Hypothalamus (tissue), 51 donors: ENCODE measurements at places on chromosomes 12 and 14.

- DNase-seq: no peak
Observed at GRCh38 chr12:63821781-63822251, 22.7 kb upstream of the SRGAP1 start.

- no peak for DNase-seq
Observed at GRCh38 chr14:59897757-59898383, 22.1 kb upstream of the LRRC9 start.

DNA sequence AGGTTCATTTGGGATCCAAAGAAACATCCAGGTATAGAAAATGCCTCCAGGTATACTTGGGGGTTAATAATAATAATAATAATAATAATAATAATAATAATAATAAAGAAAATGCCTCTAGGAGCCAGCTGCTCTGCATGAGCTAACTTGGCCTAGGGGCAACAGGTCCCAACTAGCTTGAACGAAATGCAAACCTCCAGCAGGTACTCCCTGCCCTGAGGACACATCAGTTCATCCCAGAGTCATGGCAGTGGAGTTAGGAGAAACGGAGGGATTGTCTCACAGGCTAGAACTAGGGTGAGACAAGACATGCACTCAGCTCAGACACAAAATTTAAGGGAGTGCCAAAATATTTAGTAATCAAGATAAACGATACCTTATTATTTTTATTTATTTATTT lies 12.5 kb upstream of the TMEM229B start:
- no peak for DNase-seq

DNA sequence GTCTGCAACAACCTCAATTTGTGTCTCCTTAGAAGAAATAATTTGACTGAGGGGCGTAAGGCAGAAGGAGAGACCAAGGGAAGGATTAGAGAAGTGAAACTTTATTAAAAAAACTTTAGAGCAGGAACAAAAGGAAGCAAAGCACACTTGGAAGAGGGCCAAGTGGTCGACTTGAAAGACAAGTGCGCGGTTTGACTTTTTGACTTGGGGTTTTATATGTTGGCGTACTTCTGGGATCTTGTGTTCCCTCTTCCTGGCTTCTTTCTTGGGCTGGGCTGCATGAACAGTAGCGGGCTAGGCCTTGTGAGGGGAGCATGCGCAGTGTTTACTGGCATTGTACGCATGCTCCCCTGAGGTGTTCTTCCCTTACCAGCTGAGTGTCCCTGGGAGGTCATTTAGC lies 369.3 kb upstream of the DCN start:
- DNase-seq: no peak

DNA sequence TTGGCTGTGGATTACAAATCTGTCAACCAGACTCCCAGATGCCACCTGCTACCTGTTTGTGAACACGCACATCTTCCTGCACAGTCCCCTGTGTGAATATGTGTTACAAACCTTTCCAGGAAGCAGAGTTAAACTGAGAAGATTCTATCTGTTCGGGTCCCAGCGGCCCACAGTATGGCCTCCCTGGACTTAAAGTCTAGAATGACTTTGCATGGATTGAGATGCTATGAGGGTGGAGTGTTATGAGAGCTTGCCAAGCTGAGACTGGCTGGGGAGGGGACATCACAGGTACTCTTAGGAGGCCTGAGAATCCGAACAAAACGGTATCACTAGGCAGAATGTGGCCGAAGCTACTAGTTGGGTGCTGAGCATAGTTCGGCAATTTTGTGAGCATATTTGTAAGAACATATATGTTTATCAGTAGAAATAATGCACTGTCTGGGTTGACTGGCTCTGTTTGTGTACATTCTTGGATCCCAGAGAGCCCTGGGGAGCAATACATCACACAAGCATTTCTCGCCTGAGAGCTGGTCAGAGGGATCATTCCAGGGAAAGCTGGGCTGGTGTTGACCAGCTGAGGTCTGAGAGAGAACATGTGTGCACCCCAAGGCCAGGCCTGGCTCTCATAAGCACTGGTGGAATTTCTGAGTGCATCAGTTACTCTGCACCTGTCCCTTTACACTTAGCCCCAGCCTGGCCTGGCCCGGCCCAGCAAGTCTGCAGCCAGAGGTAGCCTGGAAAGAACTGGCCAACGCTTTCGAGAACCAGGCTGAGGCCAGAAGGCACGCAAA lies 29.8 kb upstream of the LTBP2 start:
- DNase-seq: no peak

- no peak for DNase-seq
Observed at GRCh38 chr12:9334041-9334692, 126.0 kb upstream of the PZP start.

- no peak for DNase-seq
Observed at GRCh38 chr14:31672709-31673108, 111.5 kb downstream of the NUBPL start.

- peak; percentile 82 for DNase-seq
Observed at GRCh38 chr12:56116267-56117081, at the start of gene RPL41. Gene RPL41, plus strand, starts transcription at chr12:56116633.

DNA sequence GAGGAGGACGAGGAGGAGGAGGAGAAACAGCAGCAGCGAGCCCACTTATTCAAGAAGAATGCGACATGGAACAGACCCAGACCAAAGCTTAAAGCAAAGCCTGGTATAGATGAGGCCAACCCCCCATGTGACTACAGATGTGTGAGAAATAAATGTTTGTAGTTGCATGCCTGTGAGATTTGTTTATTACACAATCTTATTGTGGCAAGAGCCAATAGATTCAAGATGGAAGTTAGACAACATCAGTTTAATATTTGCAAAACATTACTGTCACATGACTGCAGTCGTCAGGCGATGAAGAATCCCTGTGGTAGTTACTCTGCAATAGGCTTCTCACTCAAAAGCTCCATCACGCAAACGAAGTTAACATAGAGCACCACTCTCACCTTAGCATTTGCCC lies 17.2 kb upstream of the SLC35F4 start:
- no peak for DNase-seq

DNA sequence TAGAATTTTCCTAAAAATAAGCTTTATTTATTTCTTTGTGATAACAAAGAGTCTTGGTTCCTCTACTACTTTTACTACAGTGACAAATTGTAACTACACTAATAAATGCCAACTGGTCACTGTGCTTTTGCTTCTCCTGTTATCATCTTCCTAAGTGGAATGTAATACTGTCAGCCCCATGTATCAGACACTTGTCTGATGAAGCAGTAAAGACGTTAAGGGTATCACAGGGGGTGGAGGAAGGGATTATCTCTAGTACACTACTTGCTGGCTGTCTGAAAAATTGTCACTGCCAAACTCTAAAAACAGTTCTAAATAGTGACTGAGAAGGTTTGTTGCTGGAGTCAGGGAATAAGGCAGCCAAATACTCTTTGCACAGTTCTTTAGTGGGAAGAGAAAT lies 11.3 kb downstream of the ASB8 start:
- DNase-seq: no peak

DNA sequence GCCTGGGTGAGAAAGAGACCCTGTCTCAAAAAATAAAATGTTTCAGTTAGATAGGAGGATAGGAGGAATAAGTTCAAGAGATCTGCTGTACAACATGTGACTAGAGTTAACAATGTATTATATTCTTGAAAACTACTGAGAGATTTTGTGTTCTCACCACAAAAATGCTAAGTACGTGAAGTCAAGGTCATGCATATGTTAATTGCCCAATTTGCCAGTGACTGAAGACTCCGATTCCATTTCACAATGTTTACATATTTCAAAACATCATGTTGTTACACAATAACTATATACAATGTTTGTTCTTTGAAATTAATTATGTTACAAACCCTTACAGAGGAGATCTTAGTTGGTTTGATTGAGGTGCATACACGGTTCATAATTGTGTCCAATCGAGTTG lies 52.1 kb downstream of the SLC15A4 start:
- DNase-seq: no peak

DNA sequence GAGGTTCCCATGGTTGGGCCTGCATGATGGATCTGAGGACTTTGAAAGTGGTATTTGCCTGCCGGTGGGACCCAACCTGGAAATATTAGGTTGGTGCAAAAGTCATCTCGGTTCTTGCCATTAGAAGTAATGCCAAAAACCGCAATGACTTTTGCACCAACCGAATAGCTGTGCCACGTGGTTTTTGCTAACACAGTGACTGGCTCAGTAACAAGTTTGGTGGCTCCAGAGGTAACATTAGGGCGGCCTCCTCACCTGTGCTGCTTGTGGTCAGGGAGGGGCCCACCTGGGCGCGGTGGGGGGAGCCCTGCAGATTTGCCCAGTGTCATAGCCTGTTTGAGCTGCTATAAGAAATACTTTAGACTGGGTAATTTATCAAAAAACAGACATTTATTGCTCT lies 1.8 kb downstream of the BDKRB2 start:
- DNase-seq: no peak

GRCh38 chr12:58358369-58358768 lies 417.0 kb downstream of the ATP23 start:
- no peak for DNase-seq

- DNase-seq: no peak
Observed at GRCh38 chr12:11706509-11707379, 57.3 kb downstream of the ETV6 start.

GRCh38 chr12:131091976-131092691 lies 138.4 kb downstream of the ADGRD1 start:
- DNase-seq: no peak

GRCh38 chr12:76591476-76591875 lies 31.9 kb upstream of the OSBPL8 start:
- DNase-seq: no peak

- no peak for DNase-seq
Observed at GRCh38 chr14:91883753-91884152, 16.4 kb upstream of the TC2N start.

GRCh38 chr14:74289801-74290200 lies 12.9 kb downstream of the ABCD4 start:
- no peak for DNase-seq

GRCh38 chr14:70602254-70602653 lies 1.8 kb upstream of the MED6 start:
- no peak for DNase-seq

DNA sequence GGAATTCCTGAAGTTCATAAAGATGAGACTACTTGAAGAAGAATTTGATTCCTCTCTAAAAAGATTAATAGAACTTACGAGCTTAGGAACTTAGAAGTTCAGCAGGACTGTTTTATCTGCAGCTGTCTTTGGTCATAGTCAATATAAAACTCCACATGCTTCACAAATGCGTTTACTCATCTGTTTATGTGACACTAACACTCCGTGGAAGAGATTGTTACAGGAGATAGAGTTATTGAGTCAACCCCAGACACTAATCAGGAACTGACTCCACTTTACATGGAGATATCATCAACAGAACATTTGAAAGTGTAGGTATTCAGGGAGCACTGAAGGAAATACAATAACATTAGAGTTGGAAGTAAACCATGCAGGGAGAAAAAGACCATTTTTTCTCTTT lies 92.8 kb downstream of the LRFN5 start:
- DNase-seq: no peak

- DNase-seq: no peak
Observed at GRCh38 chr12:1846421-1847405, 26.3 kb downstream of the LRTM2 start.

- DNase-seq: no peak
Observed at GRCh38 chr12:12624498-12624992, 12.9 kb downstream of the CREBL2 start.

- DNase-seq: no peak
Observed at GRCh38 chr14:102071283-102071998, 15.4 kb downstream of the HSP90AA1 start.

DNA sequence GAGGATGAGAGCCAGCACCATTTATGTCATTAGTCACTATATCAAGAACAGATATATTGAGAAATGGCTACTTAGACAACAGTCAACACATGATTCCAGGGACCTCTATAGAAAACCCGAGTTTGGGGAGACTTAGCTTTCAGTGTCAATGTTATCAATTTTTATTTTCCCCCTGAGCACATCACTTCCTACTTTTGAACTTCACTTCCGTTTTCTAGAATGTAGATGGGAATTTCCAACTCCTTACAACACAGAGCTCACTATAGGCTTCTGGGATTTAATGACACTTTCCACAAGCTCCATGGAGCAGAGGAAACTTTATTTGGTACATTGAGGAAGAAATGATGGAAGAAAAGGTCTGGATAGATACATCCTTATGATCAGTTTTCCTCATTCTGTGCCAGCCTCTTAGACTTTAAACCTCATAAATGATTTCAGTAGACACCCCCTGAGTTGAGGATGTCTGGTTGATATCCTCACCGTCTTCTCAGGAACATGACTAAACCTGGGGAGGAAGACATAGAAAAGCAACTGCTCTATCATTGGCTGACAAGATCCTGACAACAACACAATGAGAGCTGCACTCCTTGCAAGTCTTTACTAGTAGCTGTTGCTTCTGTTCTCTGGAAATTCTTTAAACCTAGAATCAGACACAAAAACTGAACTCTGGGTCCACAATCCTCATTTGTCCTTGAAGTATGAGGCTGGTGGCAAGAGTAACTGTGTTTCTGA lies 449.4 kb upstream of the OR4E1 start:
- no peak for DNase-seq

DNA sequence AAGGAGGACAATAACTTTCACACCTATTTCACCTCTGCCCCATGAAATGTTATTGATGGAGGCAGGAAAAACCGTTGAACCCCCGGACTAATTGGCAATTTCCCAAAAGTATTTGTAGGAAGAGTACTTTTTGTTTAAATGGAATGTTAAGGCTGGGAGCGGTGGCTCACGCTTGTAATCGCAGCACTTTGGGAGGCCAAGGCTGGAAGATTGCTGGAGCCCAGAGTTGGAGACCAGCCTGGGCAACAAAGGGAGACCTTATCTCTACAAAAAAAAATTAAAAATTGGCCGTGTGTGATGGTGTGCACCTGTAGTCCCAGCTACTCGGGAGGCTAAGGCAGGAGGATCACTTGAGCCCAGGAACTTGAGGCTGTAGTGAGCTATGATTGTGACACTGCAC lies 26.0 kb upstream of the SPTLC2 start:
- DNase-seq: no peak

GRCh38 chr12:128708789-128709188 lies 115.0 kb downstream of the SLC15A4 start:
- no peak for DNase-seq

- no peak for DNase-seq
Observed at GRCh38 chr14:74695406-74695805, 17.5 kb downstream of the AREL1 start.

DNA sequence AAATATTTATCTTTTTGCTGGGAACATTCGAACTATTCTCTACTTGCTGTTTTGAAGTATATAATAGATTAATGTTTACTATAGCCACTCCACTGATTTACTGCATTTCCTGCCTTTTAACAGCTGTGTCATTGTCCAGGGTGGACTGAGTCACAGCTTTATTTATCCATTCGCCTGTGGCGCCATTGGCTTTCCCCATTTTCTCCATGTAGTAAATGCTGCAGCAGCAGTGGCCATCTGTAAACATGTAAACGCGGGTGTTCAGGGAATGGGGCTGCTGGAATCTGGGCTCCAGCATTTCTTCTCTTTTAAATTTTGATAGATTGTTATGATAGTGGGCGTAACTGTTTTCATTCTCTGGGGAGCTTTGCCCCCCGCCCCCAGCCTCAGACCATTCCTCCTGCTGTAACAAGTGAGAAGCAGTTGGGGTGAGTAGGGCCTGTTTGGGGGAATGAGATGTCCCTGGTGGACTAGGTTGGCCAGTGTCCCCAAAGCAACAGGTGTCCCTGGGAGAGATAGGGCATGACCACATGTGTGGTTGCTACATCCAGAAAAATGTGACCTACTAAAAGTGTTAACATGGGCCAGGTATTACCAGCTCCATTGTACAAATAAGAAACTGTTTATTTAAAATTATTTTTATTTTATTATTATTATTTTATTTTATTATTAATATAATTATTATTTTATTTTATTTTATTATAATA lies 32.9 kb downstream of the RIN3 start:
- no peak for DNase-seq

- DNase-seq: no peak
Observed at GRCh38 chr14:63193236-63193635, 11.0 kb upstream of the RHOJ start.

GRCh38 chr12:28173440-28173839 lies 16.8 kb upstream of the CCDC91 start:
- no peak for DNase-seq
